ENCODE measurements at places on chromosomes 4 and X. TPM values are rescaled to one million over a fixed set of nuclear protein-coding genes. Genes with fewer than 3 reads are reported as not detected.

Gene SAGE1
- not detected for total RNA-seq

Gene HAND2
- total RNA-seq: not detected

Gene NAP1L2
- 1.8 TPM for total RNA-seq

DNA sequence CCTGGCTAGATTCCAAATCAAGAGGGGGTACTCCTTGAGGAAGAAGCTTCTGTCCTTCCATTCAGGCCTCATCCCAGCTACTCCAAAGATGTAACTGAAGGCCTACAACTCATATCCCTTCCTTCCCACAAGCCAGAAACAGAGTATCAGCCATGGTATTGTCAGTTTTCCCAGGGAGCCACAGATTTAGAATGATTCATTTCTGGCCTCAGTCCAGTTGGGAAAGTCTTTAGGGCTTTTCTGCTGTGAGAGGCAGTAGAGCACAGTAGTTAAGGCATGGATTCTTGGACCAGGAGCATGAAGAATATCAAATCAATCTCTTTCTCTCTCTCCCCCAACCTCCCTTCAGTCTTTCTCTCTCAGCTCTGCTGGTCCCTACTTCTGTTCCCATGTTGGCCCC is 505.0 kb downstream of the BCOR start:
- H3K36me3 ChIP-seq: no peaks in the 10 kb centered on the region

DNA sequence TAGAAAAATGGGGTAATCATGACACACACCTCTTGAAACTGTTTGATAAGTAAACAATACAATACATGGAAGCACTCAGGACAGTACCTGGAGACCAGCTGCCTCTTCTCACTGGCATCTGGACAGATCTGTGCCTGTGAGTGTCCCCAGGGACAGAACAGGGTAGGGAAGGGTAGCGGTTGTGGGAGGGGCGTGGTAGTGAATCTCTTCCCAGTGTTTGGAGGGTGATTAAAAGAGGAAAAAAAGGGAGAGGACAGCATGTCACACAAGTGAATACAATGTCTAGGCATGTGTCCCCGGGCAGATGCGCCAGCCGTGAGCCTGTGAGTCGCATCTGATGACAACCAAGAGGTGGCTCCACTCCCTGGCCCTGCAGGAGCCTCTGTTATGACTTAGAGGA is 138.8 kb upstream of the MSX1 start:
- H3K4me1 ChIP-seq: no peaks in the 10 kb centered on the region
- no peak for DNase-seq
- peaks cover 2% of the 10 kb centered on the region for H3K36me3 ChIP-seq
- H3K4me3 ChIP-seq: no peak overlapping the region

- H3K36me3 ChIP-seq: no peaks in the 10 kb centered on the region
- no peak overlapping the region for H3K4me3 ChIP-seq
- H3K27me3 ChIP-seq: peaks cover 10% of the 10 kb centered on the region
- H3K27ac ChIP-seq: no peak overlapping the region
Measured at GRCh38 chr4:113409181-113409580, 352.4 kb downstream of the CAMK2D start.

GRCh38 chr4:10593130-10593529 is 91.4 kb downstream of the CLNK start:
- no peaks in the 10 kb centered on the region for H3K36me3 ChIP-seq
- no peak overlapping the region for H3K27ac ChIP-seq
- DNase-seq: no peak
- no peak overlapping the region for H3K4me3 ChIP-seq
- no peaks in the 10 kb centered on the region for H3K27me3 ChIP-seq

- no peaks in the 10 kb centered on the region for H3K27me3 ChIP-seq
- no peaks in the 10 kb centered on the region for H3K4me1 ChIP-seq
- no peak overlapping the region for H3K27ac ChIP-seq
- no peaks in the 10 kb centered on the region for H3K36me3 ChIP-seq
- no peak for DNase-seq
Measured at GRCh38 chr4:162706632-162707031, 460.1 kb downstream of the NAF1 start.
